ENCODE measurements at places on chromosomes 1 and 21. TPM values are rescaled to one million over a fixed set of nuclear protein-coding genes. Genes with fewer than 3 reads are reported as not detected.

The SELENBP1 gene
- polyA plus RNA-seq: 97.9 TPM

The AMY2A gene
- polyA plus RNA-seq: not detected

DNA sequence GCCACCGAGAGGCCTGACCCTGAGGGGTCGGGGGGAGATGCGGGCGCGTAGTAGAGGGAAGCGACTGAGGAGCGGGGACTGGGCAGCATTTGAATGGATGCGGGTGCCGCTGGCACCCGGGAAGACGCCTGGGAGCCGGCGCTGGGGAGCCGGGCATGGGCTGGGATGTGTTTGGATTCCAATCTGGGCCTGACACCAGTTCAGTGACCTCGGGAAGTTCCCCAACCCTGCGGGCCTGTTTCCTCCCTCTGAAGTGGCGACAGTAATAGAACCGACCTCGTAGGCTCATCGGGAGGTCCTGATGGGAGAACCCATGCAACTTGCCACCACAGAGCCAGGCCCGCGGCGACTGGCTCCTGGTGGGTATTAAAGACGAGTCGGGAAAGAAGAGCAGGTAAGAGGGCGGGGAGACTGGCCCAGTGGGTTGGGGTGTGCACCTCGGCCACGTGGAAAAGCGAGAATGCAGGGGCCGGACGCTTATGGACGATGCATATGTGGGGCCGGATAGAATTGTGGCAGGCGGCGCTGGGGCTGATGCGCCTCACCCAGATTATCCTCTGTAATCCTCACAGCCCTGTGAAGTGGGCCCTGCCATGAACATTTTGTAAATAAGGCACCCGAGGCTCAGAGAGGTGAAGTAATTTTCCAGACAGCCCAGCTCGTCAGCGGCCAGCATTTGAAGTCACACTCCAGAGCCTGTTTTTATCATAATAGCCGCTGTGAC is 105.8 kb downstream of the SLC16A1 start:
- H3K27ac ChIP-seq: no peak overlapping the region
- H3K36me3 ChIP-seq: no peaks in the 10 kb centered on the region
- H3K4me1 ChIP-seq: peaks cover 3% of the 10 kb centered on the region
- H3K27me3 ChIP-seq: peaks cover 10% of the 10 kb centered on the region
- peak overlapping the region; percentile 56 for H3K4me3 ChIP-seq
- DNase-seq: no peak

DNA sequence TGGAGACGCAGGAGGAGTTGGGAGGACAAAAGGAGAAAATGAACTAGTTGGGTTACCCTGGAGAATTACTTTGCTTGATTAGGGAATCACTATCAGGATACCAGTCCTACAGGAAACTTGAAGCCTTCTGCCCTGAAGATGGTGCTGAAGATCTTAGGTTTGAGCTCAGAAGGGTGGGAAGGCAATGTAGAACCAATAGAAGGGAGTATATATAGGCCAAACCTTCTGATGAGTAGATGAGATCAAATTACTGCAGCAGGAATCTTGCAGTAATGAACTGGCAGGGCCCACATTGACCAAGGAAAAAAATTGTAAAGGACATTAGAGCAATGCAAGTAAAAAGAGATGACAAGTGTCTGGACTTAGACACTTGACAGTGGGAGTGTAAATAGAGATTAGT is 116.3 kb upstream of the CACYBP start:
- H3K27ac ChIP-seq: peak overlapping the region; percentile 43
- DNase-seq: no peak
- H3K4me3 ChIP-seq: no peak overlapping the region

DNA sequence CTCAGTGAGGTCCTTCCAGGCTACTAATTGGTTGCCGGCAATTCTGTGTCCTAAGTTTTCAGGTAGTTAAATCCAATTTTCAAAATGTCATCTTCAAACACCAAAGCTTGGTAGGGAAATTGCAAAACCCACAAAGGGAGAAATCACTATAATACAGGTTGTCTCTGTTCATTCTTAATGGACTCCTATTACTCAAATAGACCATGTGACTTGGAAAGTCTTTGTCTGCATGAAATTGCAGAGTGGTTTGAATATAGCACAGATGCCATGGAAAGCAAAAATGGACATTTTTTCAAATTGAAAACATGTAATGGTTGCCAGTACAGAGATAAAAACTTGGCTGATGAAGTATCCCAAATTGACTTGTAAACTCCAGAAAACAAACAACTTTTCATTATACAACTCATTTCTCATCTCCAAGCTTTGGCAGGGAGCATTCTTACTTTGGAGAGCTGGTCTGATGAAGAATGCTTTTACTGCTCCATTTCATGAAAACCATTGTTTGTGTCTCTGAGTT is 169.5 kb upstream of the PKN2 start:
- no peaks in the 10 kb centered on the region for H3K4me1 ChIP-seq
- H3K27me3 ChIP-seq: no peaks in the 10 kb centered on the region
- no peak overlapping the region for H3K27ac ChIP-seq
- H3K4me3 ChIP-seq: no peak overlapping the region

DNA sequence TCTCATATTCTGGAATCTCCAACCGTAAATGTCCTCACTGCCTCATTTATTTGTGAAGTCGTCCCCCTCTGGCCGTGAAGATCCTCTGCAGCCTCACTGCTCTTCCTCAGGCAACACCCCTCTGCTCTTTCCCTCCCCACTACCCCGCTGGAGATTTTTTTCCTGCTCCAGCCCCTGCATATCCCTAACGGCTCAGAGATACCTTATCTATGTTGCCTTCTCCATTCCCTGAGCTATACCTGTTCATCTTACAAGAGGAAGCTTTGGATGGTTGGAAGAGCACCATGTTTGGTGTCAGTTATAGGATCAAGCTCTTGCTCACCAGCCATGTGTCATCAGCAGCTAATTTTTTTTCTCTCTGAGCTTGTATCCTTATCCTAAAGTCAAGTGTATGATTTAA is 26.4 kb downstream of the LRRC8B start:
- no peak overlapping the region for H3K27ac ChIP-seq
- no peak overlapping the region for H3K4me3 ChIP-seq
- DNase-seq: no peak
- no peaks in the 10 kb centered on the region for H3K27me3 ChIP-seq

DNA sequence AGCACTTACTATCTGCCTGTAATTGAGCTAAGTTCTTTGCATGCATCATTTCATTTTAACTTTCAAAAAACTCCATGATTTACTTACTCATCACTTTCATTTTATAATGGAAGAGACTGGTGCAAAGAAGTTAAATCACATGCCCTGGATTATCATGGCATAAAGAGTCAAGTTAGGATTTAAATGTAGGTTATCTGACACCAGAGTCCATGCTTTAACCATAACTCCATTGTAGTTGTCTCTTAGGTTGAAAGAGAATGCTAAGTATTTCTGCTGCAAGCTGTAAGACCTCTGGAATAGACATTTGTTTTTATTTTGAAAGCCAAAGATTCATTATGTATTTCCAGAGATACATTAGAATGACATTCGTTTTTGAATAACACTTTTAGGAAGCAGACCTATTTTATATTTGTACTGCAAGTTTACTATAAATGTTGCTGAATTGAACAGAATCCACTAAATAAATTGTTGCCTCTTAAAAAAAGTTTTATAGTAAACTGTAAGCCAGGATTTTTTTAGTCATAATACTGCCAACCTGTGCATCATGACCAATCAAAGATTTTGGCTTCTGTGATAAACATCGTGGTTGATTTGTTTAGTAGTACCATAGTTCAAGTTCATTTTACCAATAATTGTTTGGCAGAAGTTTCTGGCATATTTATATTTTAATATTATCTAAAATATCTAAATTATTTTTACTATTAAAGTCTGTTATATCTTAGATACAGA is 26.1 kb downstream of the CFH start:
- no peak overlapping the region for H3K27ac ChIP-seq
- H3K4me3 ChIP-seq: no peak overlapping the region
- H3K36me3 ChIP-seq: no peaks in the 10 kb centered on the region
- no peaks in the 10 kb centered on the region for H3K27me3 ChIP-seq
- H3K4me1 ChIP-seq: no peaks in the 10 kb centered on the region
- no peak for DNase-seq

- H3K27ac ChIP-seq: no peak overlapping the region
- H3K36me3 ChIP-seq: no peaks in the 10 kb centered on the region
- H3K4me3 ChIP-seq: no peak overlapping the region
- no peaks in the 10 kb centered on the region for H3K4me1 ChIP-seq
- peaks cover 6% of the 10 kb centered on the region for H3K27me3 ChIP-seq
Observed at GRCh38 chr1:41612953-41613352, 128.5 kb upstream of the EDN2 start.

GRCh38 chr1:23897083-23897482 is 16.1 kb downstream of the CNR2 start:
- no peak overlapping the region for H3K4me3 ChIP-seq
- no peaks in the 10 kb centered on the region for H3K36me3 ChIP-seq
- peaks cover 18% of the 10 kb centered on the region for H3K27me3 ChIP-seq
- no peaks in the 10 kb centered on the region for H3K4me1 ChIP-seq
- no peak overlapping the region for H3K27ac ChIP-seq

- no peaks in the 10 kb centered on the region for H3K4me1 ChIP-seq
- no peak overlapping the region for H3K4me3 ChIP-seq
- DNase-seq: no peak
- H3K27me3 ChIP-seq: no peaks in the 10 kb centered on the region
- no peak overlapping the region for H3K27ac ChIP-seq
Observed at GRCh38 chr1:242030071-242030470, 31.2 kb upstream of the MAP1LC3C start.

- no peak overlapping the region for H3K27ac ChIP-seq
- peaks cover 60% of the 10 kb centered on the region for H3K27me3 ChIP-seq
- no peak for DNase-seq
- no peaks in the 10 kb centered on the region for H3K36me3 ChIP-seq
- H3K4me1 ChIP-seq: no peaks in the 10 kb centered on the region
Observed at GRCh38 chr21:36542312-36543101, 62.6 kb upstream of the CLDN14 start.

GRCh38 chr1:107782217-107782845 is 182.6 kb downstream of the VAV3 start:
- H3K4me3 ChIP-seq: no peak overlapping the region
- DNase-seq: peak; percentile 34
- H3K4me1 ChIP-seq: no peaks in the 10 kb centered on the region
- H3K27me3 ChIP-seq: no peaks in the 10 kb centered on the region

DNA sequence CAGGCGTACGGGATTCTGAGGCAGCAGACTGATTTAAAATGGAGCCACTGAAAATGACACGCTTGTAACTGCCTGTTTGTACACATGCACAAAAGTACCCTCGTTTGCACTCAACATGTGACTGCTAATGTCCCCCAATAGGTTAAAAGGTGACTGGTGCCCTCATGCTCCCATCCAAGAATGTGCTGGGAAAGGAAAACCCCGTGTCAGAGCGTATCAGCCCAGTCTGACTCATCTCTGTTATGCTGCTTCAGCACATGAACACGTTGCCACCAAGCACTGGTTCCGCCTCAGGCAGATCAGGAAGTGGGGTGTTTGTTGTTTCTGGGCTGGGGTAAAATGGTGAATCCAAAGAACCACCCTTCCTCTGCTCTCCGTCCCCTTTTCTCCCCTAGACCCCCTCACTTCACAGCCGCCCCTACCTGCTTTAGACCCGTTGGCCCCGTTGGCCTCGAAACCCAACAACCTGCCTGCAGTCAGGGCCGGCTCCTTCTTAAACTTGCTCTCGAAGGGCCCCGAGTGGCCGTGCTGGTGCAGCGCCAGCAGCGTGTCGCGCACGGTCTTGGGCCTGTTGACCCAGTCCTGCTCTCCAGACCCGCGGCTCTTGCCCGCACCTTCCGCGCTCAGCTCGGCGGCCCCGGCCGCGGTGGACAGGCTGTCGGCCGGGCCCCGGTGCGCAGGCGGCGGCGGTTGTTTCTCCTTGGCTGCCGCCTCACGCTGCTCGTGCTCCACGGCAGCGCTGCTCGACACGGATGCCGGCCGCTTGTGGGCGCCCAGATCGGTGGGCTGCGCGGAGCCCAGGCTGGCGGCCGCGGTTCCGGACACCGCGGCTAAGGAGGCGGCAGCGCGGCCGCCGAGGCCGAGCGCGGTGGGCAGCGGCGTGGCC is 1.7 kb downstream of the IRF2BP2 start:
- peaks cover 19% of the 10 kb centered on the region for H3K4me1 ChIP-seq
- peak; percentile 91 for DNase-seq
- peak overlapping the region; percentile 86 for H3K4me3 ChIP-seq
- H3K27ac ChIP-seq: peak overlapping the region; percentile 99
- no peaks in the 10 kb centered on the region for H3K27me3 ChIP-seq

DNA sequence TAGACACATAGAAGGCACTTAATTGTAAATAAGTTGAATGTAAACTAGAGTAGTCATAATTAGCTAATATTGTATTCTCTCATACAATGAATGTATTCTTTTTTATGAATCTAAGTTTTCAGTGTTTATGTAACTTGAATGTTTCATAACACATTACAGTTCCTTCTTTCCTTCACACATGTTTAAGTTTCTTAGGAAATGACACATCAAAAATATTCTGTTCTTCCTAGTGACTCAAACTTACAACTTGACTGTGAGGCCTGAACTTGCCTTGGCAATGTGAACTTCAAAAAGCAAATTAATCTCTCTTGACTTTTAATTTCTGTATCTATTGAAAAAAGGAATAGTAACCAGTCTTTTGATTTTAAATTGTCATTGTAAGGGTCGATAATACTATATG is 700.1 kb downstream of the KCNT2 start:
- DNase-seq: no peak
- no peak overlapping the region for H3K27ac ChIP-seq
- H3K27me3 ChIP-seq: no peaks in the 10 kb centered on the region
- no peaks in the 10 kb centered on the region for H3K36me3 ChIP-seq
- no peak overlapping the region for H3K4me3 ChIP-seq

DNA sequence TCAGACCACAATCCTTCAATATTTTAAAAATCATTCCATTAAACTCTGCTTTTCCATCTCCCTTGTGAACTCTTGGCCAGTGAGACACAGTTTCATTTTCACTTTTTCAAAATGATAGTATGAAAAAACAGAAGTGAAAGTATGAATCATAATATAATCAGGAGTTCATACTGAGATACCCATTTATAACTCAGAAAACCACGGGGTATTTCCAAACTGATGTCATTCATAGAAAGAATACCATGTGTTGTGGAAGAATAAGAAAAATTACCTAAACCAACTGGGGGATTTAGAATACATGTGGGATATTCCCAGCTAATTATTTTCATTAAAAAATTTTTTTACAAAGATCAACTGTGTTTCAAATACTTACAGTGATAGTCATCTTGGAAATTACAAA is 149.9 kb downstream of the MRPL39 start:
- H3K36me3 ChIP-seq: no peaks in the 10 kb centered on the region
- peak; percentile 15 for DNase-seq
- H3K4me3 ChIP-seq: no peak overlapping the region

DNA sequence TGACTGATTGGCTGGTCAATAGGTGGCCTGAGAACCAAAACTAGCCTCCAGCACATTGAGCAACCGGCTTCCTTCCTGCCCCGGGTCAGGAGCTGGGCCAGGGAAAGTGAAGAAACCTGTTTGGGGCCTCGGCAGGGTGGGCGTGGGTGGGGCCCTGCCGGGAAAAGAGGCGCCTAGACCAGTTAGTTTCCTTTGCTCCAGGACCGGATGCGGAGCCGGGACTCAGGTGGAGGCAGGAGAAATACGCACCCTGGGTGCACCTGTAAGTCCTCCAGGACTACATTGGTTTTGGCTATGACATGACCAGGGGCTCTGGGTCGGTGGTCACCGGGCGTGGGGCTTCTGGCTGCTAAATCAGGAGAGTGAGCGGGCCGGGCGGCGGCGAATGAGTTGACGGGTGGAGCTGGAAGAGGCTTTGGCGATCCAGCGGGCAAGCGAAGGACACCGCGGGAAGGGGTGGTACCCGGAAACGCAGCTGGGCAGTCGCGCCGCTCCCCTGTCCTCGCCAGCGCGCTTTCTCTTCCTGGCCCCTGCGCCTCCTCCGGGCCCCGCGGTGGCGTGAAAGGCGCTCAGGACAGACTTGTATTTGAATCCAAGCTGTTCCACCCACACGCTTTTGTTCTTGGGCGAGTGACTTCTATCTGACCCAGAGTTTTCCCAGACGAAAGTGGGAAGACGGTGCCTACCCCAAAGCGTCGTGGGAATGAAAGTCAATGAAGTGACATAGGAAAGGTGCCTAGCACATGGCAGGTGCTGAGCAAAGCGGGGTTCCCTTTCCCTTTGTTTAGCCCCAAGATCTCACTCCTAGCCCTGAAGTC is 30.6 kb upstream of the JUN start:
- peak overlapping the region; percentile 89 for H3K27ac ChIP-seq
- DNase-seq: peak; percentile 79
